ENCODE measurements at places on chromosomes 12 and 14.

DNA sequence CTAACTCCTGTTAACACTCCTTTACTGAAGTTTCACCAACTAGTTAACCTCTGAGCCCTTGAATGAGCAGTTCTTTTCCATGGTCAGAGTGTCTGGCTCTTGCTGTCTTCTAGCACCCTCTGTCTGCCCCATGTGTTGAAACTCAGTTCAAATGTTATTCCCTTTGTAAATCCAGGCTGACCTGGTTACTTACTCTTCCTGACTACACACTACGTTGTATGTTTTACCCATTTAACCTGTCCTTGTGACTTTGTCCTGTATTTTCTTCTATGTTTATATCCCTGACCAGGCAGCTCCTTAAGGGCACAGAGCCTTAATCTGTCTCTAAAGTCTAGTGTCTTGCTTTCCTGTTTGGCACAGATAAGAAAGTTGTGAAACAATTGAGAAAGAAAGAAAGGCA, 389.0 kb upstream of the RPL10L start:
- DNase-seq = no peak

- DNase-seq = peak; percentile 51
These were observed 33.4 kb downstream of the FNTB start for GRCh38 chr14:65019944-65020566.

DNA sequence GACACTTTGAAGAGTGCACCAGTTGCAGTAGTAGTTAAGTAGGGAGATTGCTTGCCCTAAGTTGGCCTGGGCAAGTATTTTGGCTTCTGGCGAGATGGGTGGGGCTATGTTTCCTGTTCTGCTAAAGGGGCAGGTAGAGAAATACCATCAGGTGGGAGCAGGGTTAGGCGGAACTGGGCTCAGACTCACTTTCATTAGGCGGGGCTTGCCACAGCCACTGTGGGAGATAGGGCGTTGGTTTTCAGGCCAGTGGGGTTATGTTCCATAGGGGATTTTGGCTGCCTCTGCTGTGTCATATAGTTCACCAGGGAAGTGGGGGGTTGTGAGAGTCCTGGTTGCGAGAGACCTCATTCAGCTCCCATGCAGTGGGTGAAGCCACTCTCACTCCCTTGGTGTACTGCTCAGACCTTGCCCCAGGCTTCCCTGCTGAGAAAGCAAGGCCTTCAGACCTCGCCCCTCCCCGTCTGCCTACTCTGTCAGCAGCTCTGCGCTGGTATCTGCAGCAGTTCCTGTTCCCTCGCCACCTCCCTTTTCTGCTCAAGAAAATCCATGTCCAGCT, 43.3 kb downstream of the AEBP2 start:
- no peak for DNase-seq

DNA sequence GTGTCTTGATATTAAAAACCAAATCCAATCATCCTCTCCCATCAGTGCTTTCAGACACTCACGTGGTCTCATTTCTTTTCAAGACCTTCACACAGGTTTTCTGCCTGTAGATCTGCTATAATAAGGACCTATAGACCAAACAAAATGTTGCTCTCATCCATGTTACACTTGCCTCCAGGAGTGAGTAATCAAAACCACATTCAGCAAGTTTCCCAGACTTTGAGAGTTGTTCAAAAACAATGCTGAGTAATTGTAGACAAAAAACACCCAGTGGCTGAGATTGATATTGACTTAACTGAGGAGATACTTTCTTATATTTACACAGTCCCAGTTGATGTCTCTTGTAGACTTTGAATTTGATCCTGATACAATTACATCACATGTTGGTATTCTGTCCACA, 383.1 kb downstream of the TMEM132D start:
- peak; percentile 50 for DNase-seq

DNA sequence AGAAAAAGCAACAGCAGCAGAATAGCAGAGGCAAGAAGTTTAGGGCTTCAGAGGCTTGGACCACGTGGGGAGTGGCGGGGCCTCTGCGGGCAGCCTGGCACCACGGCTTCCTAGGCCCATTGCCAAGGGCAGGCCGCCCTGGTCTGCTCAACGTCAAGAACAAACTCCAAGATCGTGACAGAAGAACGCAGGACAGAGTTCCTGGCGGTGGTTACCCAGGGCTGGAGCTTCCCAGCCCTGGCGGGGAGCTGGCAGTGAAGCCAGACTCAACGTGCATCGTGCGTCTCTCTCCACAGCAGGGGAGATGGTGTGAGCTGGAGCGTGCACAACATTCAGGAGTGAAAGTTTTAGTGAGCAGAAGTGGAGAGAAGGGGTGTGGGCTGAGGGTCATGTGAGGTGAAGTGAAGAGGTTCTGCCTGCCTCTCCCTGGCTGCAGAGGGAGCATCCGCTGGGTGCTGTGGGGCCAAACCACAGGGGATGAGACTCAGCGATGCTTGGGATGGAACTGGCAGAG, 13.9 kb upstream of the CACNA2D4 start:
- DNase-seq = no peak

- DNase-seq = no peak
These were observed 98.7 kb downstream of the GAS2L3 start for GRCh38 chr12:100672075-100672592.

- no peak for DNase-seq
These were observed 1006.9 kb downstream of the NRXN3 start for GRCh38 chr14:79177106-79177505.

DNA sequence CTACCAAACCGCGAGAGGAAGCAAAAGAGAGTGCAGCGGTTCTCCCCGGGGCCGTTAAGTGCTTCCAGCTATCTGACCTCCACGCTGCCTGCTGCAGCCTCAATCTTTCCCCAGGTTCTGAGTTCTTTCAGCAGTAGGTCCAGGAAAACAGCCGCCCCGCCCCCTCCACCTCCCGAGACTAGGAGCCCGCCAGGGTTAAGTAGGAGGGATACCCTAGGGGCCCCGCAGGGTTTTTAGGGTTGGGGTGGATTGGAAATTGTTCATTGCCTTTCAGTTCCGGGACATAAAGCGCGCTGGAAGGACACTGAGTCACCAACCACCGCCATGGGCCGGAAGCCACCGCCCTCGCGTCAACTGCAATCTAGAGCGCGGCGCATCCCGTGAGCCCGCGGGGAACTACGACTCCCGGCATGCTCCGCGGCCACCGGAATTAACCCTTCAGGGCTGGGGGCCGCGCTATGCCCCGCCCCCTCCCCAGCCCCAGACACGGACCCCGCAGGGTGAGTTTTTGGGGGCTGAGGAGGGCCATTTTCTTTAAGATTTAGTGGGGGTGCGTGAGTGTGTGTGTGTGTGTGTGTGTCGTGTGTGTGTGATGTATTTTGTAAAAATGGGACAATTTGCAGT, at the start of gene MYL6B:
Gene MYL6B (plus strand): TSS at position 456 of the 624 bp plus-strand sequence. CDS start 1,332 bp downstream, outside the sequence.
- DNase-seq = peak; percentile 78

- DNase-seq = no peak
These were observed 172.9 kb upstream of the LRIG3 start for GRCh38 chr12:59093073-59093772.

GRCh38 chr12:29160230-29160629, 11.2 kb downstream of the FAR2 start:
- no peak for DNase-seq

DNA sequence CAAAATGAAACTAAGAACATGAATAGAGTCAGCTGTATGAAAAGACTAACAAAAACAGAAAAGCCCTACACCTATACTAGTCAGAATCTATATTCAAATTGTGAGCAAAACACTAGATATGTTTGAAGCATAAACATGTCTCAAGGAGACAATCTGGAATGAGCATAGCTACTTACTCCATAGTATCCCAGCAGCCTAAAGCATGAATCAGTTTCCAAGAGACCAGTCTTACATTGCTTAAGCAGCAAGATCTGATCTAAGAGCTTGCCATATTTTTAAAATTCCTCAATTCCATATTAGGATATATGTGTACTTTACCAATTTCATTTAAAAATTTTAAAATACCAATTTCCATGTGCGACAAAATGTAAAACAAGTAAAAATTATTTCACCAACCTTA, 7.7 kb downstream of the CAPS2 start:
- no peak for DNase-seq

- DNase-seq = no peak
These were observed 22.5 kb upstream of the HIF1A start for GRCh38 chr14:61672796-61673195.

- DNase-seq = no peak
These were observed 120.5 kb downstream of the TMX1 start for GRCh38 chr14:51360592-51360991.

- no peak for DNase-seq
These were observed 41.1 kb upstream of the PCED1B start for GRCh38 chr12:47038270-47038748.

GRCh38 chr12:54216797-54217661, 28.2 kb upstream of the SMUG1 start:
- DNase-seq = peak; percentile 54

DNA sequence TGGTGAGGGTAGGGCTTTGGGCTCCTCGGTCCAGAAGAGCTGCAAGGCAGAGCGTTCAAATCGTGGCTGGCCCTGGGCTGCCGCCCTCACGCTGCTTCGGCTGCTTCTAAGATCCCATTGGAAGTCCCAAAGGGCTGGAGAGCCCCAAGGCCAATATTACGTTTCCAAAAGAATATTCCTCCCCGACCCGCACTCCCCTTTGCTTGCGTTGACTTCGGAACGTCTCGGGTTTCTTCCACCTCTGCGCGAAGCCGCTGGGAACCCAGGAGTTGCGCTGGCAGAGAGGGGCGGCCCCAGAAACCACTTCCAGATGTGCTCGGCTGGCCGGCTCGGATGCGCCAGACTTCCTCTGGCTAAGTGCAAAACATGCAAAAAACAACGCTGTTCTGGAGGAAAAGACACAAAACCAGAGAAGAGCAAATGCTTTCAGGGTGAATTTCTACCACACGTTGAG, at the start of gene GLT8D2:
Gene GLT8D2 (minus strand): TSS at position 285 of the 454 bp plus-strand sequence. CDS start 30,539 bp downstream, outside the sequence.
- peak; percentile 74 for DNase-seq

GRCh38 chr12:110104188-110105094, 19.7 kb upstream of the IFT81 start:
- no peak for DNase-seq

GRCh38 chr12:122001466-122002209, 20.0 kb upstream of the BCL7A start:
- no peak for DNase-seq

GRCh38 chr14:50774542-50775267, 56.3 kb downstream of the NIN start:
- no peak for DNase-seq

DNA sequence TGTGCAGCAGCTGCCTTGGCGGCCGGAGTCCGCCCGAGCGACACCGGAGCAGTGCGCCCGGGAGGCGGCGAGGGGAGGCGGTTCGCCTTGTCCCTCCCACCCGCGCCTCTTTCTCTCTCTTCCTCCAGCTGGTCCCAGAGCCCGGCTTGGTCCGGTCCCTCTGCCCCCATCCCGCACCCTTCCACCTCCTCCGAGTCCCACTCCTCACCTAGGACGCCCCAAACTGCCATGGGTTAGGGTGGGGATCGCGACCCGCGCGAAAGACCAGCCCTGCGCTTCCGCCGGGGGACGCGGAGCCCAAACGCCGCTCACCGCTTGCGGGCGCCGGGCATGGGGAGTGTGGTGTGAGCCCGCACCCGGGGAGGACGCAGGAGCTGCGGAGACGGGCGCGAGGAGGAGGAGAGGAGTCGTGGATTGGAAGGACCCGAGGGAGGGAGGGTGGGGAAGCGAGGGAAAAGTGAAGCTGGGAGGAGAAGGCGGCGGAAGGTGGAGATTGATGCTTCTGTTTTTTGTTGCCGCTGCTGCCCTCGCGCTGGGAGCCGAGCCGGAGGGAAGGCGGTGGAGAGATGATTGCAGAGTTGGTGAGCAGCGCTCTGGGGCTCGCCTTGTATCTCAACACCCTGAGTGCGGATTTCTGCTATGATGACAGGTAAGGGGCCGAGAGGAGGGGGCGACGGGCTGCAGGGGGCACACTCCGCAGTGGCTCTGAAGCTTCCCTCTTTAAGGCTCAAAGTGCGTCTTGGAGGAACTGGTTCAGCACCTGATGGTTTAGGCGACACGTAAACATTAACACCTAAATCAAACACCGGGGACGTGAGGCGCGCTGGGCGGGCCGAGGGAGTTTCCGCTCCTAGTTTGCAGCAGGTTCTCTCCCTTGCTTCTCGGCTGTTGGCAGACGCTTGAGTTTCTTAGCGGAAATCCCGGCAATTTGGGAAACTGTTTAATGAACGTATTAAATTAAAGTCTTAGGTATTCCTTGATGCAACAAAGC, 610 bp downstream of the TMTC2 start:
- DNase-seq = no peak

GRCh38 chr14:28754209-28754985, 12.2 kb upstream of the FOXG1 start:
- no peak for DNase-seq

- no peak for DNase-seq
These were observed 177.4 kb downstream of the DICER1 start for GRCh38 chr14:94979891-94980290.

DNA sequence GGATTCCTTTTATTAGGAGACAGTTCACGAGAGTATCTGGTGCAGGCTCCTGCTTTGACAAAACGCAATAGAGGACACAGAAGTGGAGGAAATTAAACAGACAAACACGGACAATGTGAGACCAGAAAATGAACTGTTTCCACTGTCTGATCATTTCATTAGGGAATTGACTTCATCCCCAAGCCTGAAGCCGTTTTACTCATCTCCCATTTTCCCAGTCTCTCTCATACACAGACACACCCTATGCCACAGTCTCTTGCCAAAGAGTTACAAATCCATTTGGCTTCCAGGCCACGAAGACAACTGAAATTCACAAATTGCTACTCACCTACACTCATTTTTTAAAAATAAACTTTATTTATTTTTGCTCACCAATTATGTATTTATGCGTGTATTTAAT, 1087.8 kb upstream of the TMEM132C start:
- DNase-seq = no peak

DNA sequence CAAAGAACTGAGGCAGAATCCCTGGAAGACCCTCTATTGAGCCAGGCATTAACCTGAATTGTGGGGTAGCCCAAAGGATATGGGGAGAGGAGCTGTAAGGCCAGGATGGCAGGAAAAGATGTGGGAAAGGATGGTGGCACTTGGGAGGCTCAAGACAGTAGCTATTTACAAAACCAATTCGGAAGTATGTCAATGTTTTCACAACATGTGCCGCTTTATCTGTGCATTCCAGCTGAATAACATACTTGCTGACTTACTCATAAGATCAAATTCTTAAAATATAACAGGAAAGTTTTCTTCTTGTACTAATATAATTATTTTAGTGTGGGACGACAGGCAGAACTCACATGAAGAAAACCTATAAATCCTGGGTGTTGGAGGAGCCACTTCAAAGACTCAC, 10.6 kb downstream of the BBS10 start:
- no peak for DNase-seq

- DNase-seq = no peak
These were observed 40.4 kb upstream of the BTG1 start for GRCh38 chr12:92186038-92186470.

GRCh38 chr12:2243275-2243674, 190.5 kb downstream of the CACNA1C start:
- no peak for DNase-seq

- no peak for DNase-seq
These were observed 226.2 kb upstream of the CRY1 start for GRCh38 chr12:107319533-107320032.

DNA sequence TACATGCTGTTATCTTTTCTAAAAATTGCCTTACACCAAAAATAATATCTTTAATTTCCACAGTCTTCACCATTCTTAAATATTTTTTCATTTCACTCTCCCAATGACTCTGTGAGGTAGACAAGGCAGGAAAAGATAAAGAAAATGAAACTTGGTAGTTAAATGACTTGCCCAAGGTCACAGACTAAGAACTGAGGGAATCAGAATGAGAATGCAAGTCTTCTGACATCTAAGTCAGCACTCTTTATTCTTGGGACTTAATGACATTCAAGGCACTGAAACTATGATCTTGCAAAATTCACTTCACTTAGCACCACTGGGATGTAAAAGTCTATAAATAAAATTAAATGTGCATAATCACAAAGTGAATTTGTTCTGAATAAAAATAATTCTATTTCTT, 104.5 kb downstream of the SLC2A13 start:
- no peak for DNase-seq

Measured in smooth muscle cell of the brain vasculature (primary cell).